Central memory CD4-positive, alpha-beta T cell (primary cell): ENCODE measurements at places on chromosomes 4 and X.

DNA sequence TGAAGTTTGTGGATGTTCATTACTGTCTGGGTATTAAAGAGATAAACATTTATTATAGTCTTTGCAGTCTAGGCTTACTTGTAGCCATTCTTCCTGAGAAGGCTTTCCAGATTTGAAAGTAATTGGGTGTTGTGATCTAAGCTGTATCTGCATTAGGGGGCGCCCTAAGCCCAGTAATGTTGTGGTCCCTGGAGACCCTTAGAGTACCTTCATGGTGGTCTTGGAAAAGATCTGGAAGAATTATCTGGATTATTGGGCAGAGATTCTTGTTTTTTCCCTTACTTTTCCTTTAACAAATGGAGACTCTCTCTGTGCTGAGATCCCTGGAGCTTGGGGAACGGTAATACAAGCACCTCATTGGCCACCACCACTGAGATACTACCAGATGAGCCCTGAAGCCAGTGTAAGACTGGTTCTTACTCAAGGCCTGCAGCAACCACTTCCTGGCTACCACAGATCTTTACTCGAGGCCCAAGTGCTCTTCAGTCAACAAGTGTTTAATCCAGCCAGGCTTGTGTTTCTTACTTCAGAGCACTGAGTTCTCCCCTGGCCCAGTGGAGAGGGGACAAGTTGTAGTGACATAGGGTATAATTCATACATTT is 63.1 kb downstream of the RTL3 start:
- no peak for DNase-seq

- DNase-seq = no peak
Measured at GRCh38 chr4:53558065-53558801, 33.1 kb downstream of the LNX1 start.

DNA sequence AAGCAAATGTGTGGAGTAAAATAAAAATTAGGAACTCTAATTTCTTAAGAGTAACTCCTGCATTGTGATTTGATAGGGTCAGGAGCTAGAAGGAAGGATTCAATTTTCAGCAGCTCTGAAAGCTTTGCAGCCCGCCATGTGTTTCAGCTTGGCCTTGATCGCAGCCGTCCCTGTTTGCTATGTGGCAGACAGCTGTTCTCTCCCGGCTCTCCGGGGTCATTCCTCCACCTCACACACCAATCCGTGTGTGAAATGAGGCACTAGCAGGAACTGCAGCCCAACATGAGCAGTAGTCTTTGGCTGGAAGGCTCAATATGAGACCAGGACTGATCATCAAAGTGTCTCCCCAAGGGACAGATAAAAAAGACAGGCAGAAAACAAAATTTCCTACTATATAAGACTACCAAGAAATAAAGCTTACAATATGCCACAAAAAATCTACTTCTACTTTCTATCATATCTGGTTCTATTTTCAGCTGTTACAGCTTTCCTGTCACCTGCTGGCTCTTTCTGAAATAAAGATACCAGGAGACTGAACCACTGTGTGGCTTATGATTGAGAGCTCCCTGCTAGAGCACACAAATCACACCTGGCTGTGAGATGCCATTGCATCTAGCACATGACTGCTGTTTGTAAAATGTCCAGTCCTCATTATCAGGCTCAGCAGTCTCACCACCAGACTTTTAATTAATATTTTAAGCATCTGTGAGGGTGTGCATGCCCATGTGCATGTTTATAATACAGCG is 44.1 kb upstream of the SEC24B start:
- DNase-seq = no peak

GRCh38 chrX:11791537-11791936 is 33.5 kb downstream of the MSL3 start:
- DNase-seq = no peak

GRCh38 chr4:141763374-141763773 is 127.0 kb downstream of the IL15 start:
- DNase-seq = no peak

DNA sequence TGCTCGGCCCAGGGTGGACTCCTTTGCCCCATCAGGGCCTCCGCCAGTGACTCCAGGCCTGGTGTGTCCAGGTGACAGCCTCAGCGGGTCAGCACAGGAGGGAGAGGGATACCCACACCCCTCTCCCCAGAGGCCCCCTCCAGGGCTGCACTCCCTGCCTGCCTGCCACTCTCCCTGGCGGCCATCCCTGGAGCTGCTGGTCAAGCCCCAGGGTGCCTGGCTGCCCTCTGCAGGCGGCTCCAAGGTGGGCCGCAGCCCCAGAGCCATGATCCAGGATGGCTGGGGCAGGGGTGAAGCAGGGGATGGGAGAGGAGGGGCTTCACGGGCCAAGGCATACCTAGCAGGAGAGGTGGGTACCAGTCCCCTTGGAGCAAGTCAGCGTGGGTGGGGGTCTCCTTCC is 3.8 kb downstream of the FGFRL1 start:
- DNase-seq = no peak

DNA sequence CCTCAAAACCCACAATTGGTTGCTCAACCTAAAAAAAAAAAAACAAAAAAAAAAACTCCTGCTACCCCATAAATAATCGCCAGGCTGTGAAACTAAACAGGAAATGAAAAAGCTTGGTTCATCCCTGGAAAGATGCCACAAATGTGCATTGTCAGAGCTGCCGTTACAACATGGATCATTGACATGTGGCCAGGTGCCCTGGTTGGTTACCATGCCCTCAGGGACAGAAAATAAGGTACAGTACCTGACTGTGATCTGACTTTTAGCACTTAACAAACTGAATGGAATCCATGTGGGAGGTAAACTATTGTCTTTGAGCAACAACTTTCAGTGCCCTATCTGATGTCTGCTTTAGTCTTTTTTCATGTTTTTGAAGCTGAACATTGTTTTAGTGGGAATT is 118.0 kb upstream of the RPL34 start:
- DNase-seq = no peak

DNA sequence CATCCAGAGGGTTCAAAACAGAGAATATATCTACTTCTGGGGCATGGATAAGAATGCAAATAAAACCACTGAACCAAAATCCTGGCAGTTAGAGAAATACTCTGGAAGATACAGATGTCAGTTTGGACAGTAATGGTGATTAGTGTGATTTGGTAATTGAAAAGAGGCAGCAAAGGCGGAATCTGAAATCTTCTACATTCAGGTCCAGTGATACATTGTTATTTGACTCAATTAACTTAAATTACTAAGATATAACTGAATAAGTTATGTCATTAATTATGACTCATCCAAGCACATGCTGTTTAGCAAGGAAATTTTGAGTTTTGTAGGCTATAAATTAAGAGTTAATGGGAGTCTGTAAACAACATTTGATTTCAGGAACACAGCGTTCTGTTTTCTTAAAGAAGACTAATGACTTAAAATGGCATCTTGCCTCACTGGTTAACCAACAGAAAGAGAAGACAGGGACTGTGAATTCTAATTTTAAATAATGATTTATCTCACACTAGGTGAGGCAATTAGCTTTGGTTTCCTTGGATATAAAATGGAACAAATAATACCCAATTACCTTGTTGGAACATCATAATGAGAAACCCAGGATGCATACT is 937.1 kb downstream of the PDHA2 start:
- DNase-seq = no peak

- DNase-seq = peak; percentile 1
Measured at GRCh38 chr4:104490096-104490769, 4.5 kb downstream of the CXXC4 start.

DNA sequence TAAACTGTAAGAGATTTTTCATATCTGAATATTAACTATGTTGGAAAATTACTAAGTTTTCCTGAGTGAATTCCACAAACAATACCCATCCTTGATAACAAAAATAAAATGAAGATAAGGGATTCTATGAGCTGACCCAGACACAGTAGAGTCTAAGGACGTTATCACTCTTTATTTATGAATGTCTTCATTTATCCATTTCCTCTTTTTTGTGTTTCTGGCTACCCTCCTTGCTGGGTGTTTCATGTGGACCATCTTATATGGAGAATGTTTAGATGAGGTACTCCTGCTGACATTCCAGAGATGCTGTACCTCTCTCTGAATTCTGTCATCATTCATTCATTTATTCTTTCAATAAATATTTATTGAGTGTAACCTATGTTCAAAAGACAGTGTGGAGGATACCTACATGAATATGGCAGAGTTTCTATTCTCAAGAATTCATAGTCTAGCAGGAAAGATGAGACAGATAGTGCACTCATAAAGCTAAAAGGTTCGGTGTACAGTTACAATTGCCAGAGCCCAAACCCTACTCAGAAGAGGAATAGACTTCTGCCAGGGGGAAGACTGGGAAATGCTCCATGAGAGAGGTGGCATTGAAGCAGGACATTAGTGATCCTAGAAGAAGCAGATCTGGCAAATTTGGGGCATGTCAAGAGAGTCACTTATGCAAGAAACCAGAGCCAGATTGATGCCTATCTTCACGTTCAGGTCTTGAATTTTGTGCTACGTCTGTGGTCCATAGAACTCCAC is 195.8 kb downstream of the MAML3 start:
- DNase-seq = no peak

- DNase-seq = no peak
Measured at GRCh38 chr4:123419885-123420755, 23.5 kb downstream of the SPRY1 start.

- DNase-seq = no peak
Measured at GRCh38 chr4:21452931-21453330, 495.6 kb downstream of the KCNIP4 start.

DNA sequence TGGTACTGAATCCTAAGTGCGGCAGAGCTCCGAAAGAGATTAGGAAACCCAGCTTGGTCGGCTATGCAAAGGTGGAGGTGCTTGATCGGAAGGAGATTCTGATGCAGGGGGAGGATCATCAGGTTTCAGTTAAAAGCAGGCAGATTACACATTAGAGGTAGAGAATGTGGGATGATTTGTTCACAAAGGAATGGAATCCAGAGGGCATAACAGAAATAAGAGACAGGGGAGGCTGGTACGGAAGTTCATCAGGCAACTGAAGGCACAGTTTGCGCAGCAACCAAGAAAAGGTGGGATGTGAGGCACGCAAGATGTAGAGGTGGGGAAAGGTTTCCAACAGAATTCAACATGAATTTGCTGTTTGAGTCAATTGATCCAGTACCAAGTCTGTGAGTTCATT is 424 bp upstream of the ZNF330 start:
- peak; percentile 1 for DNase-seq

- no peak for DNase-seq
Measured at GRCh38 chr4:169024762-169025161, 14.7 kb upstream of the CBR4 start.

GRCh38 chr4:4754641-4755040 is 104.8 kb upstream of the MSX1 start:
- no peak for DNase-seq

DNA sequence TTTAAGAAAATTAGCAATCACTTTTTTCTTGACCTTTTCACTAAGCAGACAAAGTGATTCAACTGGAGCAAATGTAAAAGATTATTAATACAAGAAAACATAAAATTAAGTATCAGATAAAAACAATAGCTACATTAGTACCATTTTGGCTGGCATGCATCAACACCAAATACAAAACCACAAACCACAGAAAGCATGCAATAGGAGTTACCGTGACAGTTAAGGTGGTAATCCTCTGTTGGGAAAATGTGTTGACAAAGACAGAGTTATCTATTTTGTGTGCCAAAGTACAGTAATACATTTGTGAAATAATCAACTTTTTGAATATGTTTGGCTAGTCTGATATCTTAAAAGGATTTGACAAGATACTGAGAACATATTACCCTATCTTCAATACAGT is 89.8 kb upstream of the ETNPPL start:
- peak; percentile 3 for DNase-seq

- DNase-seq = no peak
Measured at GRCh38 chrX:40625294-40625693, 2.1 kb downstream of the MPC1L start.

- no peak for DNase-seq
Measured at GRCh38 chr4:105455998-105456397, 17.9 kb downstream of the PPA2 start.

DNA sequence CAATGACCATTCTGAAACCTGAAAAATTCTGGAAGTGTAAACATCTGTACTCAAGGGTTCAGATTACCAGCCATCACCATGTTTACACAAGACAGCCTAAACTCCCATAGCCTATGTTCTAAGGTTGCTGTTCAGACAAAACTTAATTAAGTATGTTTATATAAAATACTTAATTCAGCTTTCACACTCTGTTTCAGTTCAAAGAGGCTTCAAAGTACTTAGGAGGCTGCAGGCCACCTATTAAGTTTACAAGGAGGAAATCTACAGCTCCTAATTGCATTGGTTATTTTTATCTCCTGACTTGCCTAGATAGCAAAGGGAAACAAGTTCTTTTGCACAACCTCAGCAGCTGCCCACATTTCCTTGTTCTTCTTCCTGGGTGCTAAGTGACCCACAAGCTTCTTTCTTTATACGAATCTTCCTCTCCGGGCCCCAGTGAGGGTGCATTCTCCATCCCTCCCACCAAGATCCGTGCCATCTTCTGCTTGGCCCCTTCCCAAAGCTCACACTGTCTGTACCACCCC is 2.0 kb downstream of the GAK start:
- DNase-seq = no peak

DNA sequence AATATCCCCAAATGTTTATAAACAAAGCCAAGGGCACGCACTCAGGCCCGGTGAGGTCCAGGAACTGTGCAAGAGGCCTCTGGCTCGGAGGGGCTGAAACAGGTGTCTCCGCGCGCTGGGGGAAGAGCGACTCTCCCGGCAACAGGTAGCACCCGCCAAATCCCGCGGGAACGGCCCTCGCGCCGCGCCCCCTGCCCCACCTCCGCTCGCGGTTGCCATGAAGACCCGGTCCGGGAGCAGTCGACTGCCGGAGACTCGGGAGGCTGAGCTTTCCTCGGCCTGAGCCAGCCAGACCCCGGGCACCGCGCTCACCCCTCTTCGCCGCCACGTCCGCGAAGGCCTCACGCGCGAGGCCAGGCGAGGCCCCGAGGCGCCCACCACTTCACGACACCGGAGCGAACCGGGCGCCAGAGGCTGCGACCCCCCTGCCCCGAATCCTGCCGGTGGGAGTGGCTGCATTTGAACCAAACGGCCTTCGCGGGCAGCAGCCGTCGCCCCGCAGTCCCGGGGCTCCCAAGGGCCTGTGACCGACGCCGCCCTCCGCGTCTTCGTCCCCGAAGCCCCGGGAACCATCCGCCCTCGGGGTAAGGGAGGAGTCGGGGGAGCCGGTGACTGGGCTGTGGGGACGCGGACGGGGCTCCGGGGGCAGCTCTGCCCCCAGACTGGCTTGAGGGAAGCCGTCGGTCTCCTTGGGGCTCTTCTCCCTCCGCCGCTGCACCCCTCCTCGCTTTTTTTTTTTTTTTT is at the start of gene NSUN7:
Gene NSUN7, plus strand, starts transcription at position 239 of the 744 bp plus-strand sequence. CDS start 739 bp downstream, outside the sequence.
- DNase-seq = no peak

- DNase-seq = no peak
Measured at GRCh38 chrX:68710870-68711576, 63.6 kb downstream of the STARD8 start.

- no peak for DNase-seq
Measured at GRCh38 chrX:56790778-56791177, 61.7 kb downstream of the NBDY start.
